SJSA1 (cell line): ENCODE measurements at places on chromosomes 11 and 22. TPM values are rescaled to one million over a fixed set of nuclear protein-coding genes. Genes with fewer than 3 reads are reported as not detected.

- no peak overlapping the region for H3K4me3 ChIP-seq
- H3K27ac ChIP-seq: no peak overlapping the region
- H3K27me3 ChIP-seq: no peaks in the 10 kb centered on the region
- no peaks in the 10 kb centered on the region for H3K4me1 ChIP-seq
- no peak for DNase-seq
These were observed 83.0 kb downstream of the ISX start for GRCh38 chr22:35148866-35149548.

DNA sequence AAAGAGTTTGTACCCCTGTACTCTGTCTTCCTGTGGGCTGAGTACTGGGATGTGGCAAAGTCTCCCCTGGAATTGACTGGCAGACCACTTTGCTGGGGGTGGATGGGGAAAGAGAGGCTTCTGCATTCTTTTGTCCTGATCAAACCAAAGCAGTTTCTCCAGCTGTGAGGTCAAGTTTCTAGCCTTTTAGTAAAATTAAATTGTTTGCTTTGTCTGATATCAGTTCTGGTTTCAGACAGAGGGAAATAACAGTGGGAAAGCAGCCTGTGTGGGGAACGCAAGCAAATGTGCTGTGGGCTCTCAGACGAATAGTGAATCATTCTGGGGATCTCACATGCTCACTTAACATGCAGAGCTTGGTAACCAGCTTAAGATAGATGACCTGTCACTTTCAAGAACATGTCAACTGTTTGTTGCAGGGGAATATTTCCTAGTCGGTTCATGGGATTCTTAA lies 151.6 kb downstream of the FAT3 start:
- no peak overlapping the region for H3K4me3 ChIP-seq
- no peaks in the 10 kb centered on the region for H3K27me3 ChIP-seq
- H3K36me3 ChIP-seq: no peaks in the 10 kb centered on the region
- H3K4me1 ChIP-seq: peaks cover 9% of the 10 kb centered on the region
- no peak overlapping the region for H3K27ac ChIP-seq

DNA sequence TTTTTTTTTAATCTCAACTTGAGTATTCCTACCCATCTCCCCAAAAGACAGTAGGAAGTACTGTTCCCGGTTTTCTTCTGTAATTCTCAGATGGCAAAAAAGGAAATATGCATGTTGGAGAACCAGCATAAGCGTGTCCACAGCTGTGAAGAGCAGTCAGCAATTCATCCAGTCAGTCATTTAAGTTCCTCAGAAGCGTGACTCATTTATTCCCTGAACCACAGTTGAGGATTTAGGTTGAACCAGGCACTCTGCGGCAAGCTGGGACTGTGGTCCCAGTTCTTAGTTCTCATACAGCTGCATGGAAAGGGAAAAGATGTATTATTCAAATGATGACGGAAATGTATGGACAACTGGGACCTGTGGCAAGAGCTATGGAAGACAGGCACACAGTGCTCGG lies 61.0 kb upstream of the MYO18B start:
- no peak overlapping the region for H3K27ac ChIP-seq
- DNase-seq: no peak
- H3K4me1 ChIP-seq: no peaks in the 10 kb centered on the region
- no peak overlapping the region for H3K4me3 ChIP-seq
- H3K36me3 ChIP-seq: no peaks in the 10 kb centered on the region
- no peaks in the 10 kb centered on the region for H3K27me3 ChIP-seq

DNA sequence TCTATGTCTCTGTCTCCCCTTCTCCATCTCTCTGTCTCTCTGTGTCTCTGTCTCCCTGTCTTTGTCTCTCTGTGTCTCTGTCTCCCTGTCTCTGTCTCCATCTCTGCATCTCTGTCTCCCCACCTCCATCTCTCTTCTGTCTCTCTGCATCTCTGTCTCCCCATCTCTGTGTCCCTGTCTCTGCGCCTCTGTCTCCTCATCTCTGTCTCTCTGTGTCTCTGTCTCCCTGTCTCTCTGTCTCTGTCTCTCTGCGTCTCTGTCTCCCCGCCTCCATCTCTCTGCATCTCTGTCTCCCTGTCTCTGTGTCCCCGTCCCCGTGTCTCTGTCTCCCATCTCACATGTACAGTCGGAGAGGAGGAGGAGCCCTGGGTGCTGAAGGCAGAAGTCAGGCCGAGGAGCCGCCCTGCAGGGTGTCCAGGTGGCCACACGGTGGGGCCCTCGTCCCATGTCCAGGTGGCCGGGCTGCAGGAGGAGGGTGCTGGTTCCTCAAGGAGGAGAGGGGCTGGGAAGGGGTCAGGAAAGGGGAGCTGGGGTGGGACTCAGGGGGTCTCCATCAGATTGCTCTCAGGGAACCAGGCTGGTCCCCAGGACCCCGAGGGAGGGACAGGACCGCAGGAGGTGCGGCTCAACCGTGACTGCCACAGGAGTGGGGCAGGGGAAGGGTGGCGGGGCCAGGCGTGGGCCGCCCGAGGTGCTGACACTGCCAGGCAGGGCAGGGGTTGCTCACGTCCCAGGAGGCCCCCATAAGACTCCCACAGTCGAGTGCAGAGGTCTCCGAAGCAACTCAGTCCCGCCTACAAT lies 25.6 kb upstream of the TH start:
- peaks cover 15% of the 10 kb centered on the region for H3K27me3 ChIP-seq
- H3K27ac ChIP-seq: no peak overlapping the region
- peak; percentile 55 for DNase-seq

DNA sequence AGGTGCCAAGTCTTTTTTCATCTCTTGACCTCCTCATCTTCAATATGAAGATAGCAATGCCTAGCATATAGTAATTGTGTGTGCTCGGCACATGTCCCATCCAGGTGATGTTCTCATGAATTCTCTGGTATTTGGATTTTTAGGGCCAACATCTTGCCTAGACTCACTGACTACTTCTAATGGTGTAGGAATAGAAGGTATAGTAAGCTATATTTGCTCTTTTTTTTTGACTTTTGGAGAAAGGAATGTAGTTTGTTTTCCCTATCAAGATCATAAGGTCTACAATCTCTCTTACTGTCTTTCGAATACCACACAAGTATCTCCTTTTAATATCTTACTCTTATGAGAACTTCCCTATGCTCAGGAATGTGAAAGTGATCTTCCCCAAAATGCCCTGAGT lies 3.2 kb downstream of the HBD start:
- no peaks in the 10 kb centered on the region for H3K4me1 ChIP-seq

GRCh38 chr22:38046070-38046748 lies 11.0 kb upstream of the PICK1 start:
- no peaks in the 10 kb centered on the region for H3K27me3 ChIP-seq
- H3K4me1 ChIP-seq: no peaks in the 10 kb centered on the region
- DNase-seq: no peak
- no peak overlapping the region for H3K4me3 ChIP-seq
- H3K36me3 ChIP-seq: no peaks in the 10 kb centered on the region

GRCh38 chr11:26974069-26974783 lies 19.7 kb upstream of the FIBIN start:
- peaks cover 40% of the 10 kb centered on the region for H3K4me1 ChIP-seq
- no peak for DNase-seq
- no peaks in the 10 kb centered on the region for H3K36me3 ChIP-seq
- H3K4me3 ChIP-seq: no peak overlapping the region

DNA sequence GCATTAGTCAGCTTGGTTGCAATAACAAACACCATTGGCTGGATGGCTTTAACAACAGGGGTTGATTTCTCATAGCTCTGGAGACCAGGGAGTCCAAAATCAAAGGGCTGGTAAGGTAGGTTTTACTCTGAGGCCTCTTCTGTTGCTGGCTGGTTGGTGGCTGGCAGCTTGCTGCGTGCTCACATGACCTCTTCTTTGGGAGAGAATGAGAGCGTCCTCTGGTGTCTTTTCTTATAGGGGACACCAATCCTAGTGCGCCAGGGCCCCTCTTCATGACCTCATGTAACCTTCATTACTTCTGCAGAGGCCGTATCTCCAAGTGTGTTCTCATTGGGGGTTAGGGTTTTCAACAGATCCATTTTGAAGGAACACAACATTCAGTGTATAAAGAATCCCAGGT lies 1308.3 kb downstream of the TBC1D22A start:
- H3K27ac ChIP-seq: no peak overlapping the region
- no peaks in the 10 kb centered on the region for H3K36me3 ChIP-seq
- no peaks in the 10 kb centered on the region for H3K4me1 ChIP-seq

GRCh38 chr11:126162306-126163030 lies 49.0 kb downstream of the RPUSD4 start:
- no peak overlapping the region for H3K4me3 ChIP-seq
- H3K36me3 ChIP-seq: no peaks in the 10 kb centered on the region
- H3K27me3 ChIP-seq: no peaks in the 10 kb centered on the region
- DNase-seq: no peak
- no peak overlapping the region for H3K27ac ChIP-seq

DNA sequence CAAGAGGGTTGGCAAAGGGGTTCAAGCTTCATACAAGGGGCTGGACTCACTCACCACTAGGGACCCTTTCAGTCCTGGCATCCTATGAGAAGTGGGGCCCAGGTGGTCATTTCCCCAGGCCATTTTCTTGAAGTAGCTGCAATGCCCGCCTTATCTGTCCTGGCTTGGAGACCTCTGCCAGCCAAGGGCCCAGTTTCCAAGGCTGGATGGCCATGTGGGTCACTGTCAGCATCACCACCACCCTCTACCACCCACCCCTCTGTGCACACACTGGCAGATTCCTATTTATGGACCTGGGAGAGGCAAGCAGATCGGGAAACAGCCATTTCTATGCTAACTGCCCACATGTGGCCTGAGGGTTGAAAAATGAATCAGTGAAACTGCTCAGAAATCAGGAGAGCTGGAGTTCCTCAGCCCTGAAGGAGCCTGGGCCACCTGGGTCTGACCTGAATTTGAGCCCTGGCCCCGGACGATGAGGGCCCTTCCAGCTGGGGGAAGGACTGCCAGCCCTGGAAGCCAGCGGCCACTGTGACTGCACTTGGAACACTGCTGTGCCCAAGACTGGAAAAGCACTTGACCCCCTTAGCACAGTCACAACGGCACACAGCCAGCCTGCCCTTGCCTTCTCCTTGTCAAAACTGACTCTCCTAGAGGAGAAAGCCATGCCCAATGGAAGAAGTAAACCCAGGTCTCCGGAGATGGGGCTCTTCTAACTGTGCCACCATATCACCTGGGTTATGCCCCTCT lies 442.2 kb downstream of the BUD13 start:
- no peaks in the 10 kb centered on the region for H3K27me3 ChIP-seq
- H3K36me3 ChIP-seq: no peaks in the 10 kb centered on the region
- no peaks in the 10 kb centered on the region for H3K4me1 ChIP-seq
- H3K4me3 ChIP-seq: no peak overlapping the region
- no peak for DNase-seq

- peaks cover 70% of the 10 kb centered on the region for H3K36me3 ChIP-seq
- H3K4me1 ChIP-seq: no peaks in the 10 kb centered on the region
- H3K27me3 ChIP-seq: no peaks in the 10 kb centered on the region
- no peak overlapping the region for H3K4me3 ChIP-seq
- no peak for DNase-seq
These were observed 74.4 kb downstream of the TRIM44 start for GRCh38 chr11:35736952-35737351.

GRCh38 chr11:96090711-96091110 lies 166.8 kb upstream of the MTMR2 start:
- DNase-seq: peak; percentile 48
- H3K36me3 ChIP-seq: peaks cover 3% of the 10 kb centered on the region; the same call in 1 of the 2 replicates
- peaks cover 22% of the 10 kb centered on the region for H3K4me1 ChIP-seq
- no peak overlapping the region for H3K4me3 ChIP-seq
- peak overlapping the region; percentile 62 for H3K27ac ChIP-seq

GRCh38 chr11:34649597-34649996 lies 28.7 kb downstream of the EHF start:
- no peak for DNase-seq
- no peaks in the 10 kb centered on the region for H3K27me3 ChIP-seq
- H3K27ac ChIP-seq: no peak overlapping the region

DNA sequence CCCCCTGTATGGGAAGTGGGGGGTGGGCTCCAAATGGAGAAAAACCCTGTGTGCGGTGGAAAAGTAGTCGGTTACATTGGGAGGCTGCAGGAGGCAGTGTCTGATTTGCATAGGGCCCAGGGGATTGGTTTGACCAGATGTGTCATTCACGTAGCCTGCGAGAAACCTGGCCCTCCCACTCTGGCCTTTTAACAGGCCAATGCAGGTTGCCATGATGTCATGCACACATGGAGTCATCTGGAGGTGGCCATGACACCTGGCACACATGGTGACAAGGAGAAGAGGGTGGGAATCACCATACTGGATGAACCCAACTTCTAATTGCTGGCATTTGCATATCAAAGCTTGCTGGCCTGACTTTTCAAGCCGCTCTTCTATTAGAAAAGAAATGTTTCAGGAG lies 50.6 kb downstream of the FAM181B start:
- H3K27ac ChIP-seq: no peak overlapping the region
- no peaks in the 10 kb centered on the region for H3K4me1 ChIP-seq
- no peaks in the 10 kb centered on the region for H3K36me3 ChIP-seq
- H3K27me3 ChIP-seq: no peaks in the 10 kb centered on the region; the same call in 1 of the 2 replicates
- DNase-seq: no peak
- H3K4me3 ChIP-seq: no peak overlapping the region

GRCh38 chr11:74357449-74357848 lies 40.8 kb downstream of the PGM2L1 start:
- DNase-seq: no peak
- H3K27ac ChIP-seq: no peak overlapping the region
- no peaks in the 10 kb centered on the region for H3K4me1 ChIP-seq
- H3K36me3 ChIP-seq: no peaks in the 10 kb centered on the region
- no peak overlapping the region for H3K4me3 ChIP-seq

- H3K27ac ChIP-seq: no peak overlapping the region
- H3K36me3 ChIP-seq: no peaks in the 10 kb centered on the region
- H3K4me3 ChIP-seq: no peak overlapping the region
- no peak for DNase-seq
These were observed 789.9 kb upstream of the LRRC4C start for GRCh38 chr11:42249401-42249800.

The GTSE1 gene
- total RNA-seq: 22.4 and 36.2 TPM in 2 replicates

The CLCF1 gene
- total RNA-seq: 6.9 and 9.4 TPM in 2 replicates

The SMIM35 gene
- not detected in 2 replicates for total RNA-seq

The MUC5B gene
- total RNA-seq: not detected in 2 replicates

The CCDC90B gene
- 32.2 and 45.1 TPM in 2 replicates for total RNA-seq

The OR51M1 gene
- total RNA-seq: not detected in 2 replicates

The SLN gene
- total RNA-seq: not detected in 2 replicates

The CLMP gene
- 21.6 and 39.6 TPM in 2 replicates for total RNA-seq

The PKDREJ gene
- total RNA-seq: not detected in 2 replicates

The ASCL2 gene
- not detected in 2 replicates for total RNA-seq

The DDX25 gene
- not detected in 2 replicates for total RNA-seq
